ENCODE measurements at places on chromosomes 3 and 15.
A peak's percentile ranks its signal among the peaks of the same experiment; 100 is the strongest.

GRCh38 chr3:113153499-113154107 lies 57.8 kb upstream of the BOC start:
- no peak for DNase-seq

GRCh38 chr3:87203809-87204208 lies 23.3 kb upstream of the CHMP2B start:
- DNase-seq: no peak

DNA sequence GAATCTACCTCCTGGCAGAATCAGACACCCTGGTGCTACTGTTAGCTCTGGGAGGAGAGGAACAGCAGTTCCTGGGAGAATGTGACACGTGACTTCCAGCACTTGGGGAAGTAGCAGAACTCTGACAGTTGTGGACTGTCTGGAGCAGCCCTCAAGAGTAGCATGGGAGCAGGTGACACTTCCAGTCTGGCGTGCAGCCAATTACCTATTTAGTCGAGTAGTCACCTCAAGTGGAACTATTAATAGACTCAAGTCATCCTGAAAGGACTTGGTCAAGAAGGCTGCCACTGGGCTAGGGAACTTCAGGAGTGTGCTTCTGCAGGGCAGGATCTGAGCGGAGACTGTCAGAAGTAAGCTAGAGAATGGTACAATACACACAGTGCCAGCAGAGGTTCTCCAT lies 62.3 kb downstream of the MTHFS start:
- DNase-seq: no peak

GRCh38 chr15:66623801-66624453 lies 58.1 kb upstream of the LCTL start:
- no peak for DNase-seq

GRCh38 chr3:155154255-155154654 lies 74.1 kb downstream of the MME start:
- DNase-seq: no peak

- DNase-seq: no peak
Measured at GRCh38 chr3:46383211-46383950, 12.6 kb downstream of the CCR5 start.

DNA sequence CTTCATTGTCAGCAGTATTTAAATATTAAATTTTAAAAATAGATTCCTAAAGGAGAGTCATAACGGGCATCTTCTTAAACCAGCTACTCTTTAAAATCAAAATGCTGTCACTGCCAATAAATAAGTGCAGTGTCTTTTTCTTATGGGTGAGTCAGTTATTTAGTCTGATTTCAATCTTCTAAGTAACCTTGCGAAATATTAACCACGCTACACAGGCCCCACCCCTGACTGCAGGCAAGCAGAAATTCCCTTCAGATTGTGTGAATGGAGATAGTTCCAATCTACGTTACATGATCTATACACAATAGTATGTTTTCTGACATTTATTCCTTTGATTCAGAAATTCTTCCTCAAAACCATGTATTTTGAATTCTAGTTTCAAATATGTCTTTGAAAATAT lies 141.5 kb downstream of the GADL1 start:
- DNase-seq: peak; percentile 21

GRCh38 chr3:180631317-180631716 lies 29.4 kb downstream of the TTC14 start:
- no peak for DNase-seq

GRCh38 chr3:192001218-192001617 lies 540.3 kb downstream of the PYDC2 start:
- DNase-seq: no peak

GRCh38 chr15:38531509-38531908 lies 33.1 kb downstream of the RASGRP1 start:
- DNase-seq: no peak

- no peak for DNase-seq
Measured at GRCh38 chr15:63556246-63556645, 40.9 kb upstream of the FBXL22 start.

DNA sequence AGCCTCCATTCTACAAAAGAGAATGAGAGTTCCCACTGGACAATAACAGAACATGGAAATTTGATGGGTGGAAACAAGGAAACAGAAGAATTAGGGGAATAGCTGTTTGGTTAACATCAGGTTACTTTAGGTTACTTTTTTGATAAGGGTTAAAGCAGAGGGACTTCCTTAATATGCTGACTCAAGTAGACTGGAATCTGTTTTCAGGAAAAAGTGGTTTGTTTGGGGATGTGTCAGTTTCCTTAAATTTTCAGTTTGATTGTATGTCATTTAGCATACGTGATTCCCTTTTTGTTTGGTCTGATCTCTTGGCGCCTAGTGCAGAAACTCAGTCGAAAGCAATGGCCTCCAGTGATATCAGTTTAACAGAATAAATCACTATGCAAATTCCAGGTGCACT lies 411.8 kb upstream of the GRM7 start:
- no peak for DNase-seq

- DNase-seq: no peak
Measured at GRCh38 chr15:78949461-78949860, 4.6 kb upstream of the CTSH start.

GRCh38 chr15:55256281-55257011 lies 33.2 kb downstream of the RAB27A start:
- peak; percentile 28 for DNase-seq

DNA sequence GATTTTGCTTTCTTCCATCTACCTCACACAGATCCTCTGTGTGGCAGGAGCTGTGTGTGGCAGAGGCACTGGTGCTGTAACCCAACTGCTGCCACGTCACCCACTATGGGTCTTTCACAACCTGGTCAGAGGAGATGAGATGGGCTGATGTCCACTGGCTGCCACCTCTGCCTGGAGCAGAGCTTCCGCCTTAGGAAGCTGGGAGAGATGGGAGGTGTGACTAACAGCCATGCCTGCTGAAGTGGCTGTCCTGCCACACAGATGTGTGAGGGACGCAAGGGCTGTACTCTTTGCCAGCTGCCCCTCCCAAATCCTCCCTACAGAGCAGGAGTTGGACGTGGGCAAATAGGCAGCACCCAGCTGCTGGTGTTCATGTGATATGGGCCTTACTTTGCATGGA lies 329.5 kb downstream of the GABRB3 start:
- no peak for DNase-seq

- DNase-seq: no peak
Measured at GRCh38 chr3:39379778-39380155, 3.4 kb upstream of the SLC25A38 start.

DNA sequence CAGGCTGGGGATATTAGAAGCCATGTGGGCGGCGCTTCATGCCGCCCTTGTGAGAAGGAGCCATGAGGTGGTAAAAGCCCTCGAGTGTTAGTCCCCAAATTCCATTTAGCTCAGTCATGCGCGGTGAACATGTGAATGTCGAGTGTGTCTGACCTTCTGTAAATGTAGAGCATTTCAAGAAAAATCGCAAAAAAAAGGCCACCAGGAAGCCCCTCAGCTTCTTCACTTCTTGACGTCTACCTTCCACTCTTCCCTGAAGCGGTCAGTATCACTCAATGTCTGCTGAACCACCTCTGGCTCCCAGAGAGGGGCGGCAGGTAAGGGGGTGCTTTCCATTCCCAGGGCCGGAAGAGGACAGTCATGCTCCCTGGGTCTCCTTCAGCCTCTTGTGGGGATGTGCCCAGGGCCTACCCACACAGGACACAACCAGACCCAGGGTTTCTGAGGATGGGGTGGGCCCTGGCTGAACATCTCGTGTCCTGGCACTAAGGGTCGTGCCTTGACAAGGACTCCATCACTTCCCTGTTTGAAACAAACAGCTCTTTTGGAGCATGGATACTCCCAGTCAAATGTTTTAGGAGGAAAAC lies 274.9 kb downstream of the FAM43A start:
- DNase-seq: no peak

DNA sequence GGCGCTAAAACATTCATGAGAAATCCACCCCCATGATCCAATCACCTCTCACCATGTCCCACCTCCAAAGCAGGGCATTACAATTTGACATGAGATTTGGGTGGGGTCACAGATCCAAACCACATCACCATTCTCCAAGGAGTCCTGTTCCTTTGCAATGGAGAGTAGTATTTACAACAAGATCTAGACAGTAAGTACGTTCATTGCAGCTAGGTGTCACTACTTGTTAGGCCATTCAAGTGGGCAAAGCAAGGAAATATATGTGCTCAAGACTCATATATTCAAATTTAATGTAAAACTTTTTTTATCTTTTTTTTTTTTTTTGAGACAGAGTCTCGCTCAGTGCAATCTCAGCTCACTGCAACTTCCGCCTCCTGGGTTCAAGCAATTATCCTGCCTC lies 79.3 kb downstream of the AQP9 start:
- no peak for DNase-seq

DNA sequence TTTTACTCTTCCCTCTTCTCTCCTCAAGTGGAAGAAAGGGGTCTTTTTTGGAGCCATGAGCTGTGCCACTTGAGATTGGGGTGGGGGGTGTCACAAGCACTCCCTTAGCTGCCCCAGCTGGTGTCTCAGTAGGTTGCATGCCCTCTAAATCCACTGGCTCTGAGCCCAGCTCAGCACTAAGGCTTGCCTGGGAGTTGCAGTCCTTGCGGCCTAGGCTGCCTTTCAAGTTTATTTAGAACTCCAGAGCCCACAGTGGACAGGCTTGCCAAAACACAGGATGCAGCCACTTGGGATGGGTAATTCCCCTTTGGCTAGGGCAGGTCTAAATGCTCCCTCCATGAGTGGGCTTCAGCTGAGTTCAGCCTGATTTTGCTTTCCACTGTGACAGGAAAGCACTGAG lies 24.7 kb downstream of the C3orf20 start:
- DNase-seq: no peak

- DNase-seq: no peak
Measured at GRCh38 chr3:158452334-158452733, 118.7 kb upstream of the MLF1 start.

DNA sequence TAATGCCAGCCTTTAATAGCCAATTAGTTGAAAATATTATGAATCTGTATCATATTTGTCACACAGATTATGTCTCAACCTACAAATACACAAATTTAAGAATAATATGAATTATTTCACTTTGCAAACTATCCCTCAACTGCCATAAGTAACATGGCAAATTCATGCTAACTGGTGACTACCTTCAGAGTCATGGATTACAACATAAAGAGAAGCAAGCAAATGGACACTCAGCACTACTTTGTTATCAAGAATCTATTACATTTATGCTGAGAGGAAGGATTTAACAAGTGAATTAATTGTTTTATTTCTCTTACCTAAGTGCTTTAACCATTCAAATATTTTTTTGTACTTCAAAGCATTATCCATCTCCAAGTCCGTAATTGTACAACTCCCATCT lies 103.1 kb upstream of the BCL6 start:
- no peak for DNase-seq

GRCh38 chr3:60216462-60217075 lies 1034.7 kb downstream of the FHIT start:
- no peak for DNase-seq

- no peak for DNase-seq
Measured at GRCh38 chr3:66477856-66478255, 23.0 kb downstream of the LRIG1 start.

DNA sequence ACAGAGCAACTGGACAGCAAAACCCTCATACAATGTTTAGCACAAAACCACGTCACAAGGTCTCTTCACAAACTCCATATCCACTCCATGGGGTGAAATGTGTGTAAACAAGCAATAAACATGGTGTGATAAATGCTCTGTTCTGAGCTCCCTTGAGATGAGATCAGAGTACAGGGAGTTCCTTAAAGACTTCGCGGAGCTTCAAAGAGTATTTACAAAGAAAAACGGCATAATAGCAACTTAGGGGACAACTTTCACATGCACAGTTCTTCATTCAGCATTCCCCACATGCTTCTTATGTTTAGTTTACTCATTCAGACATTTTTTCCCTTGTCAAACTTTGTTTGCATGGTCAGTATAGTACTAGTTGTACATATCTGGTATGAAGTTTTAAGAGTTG lies 52.5 kb upstream of the SUCLG2 start:
- no peak for DNase-seq

DNA sequence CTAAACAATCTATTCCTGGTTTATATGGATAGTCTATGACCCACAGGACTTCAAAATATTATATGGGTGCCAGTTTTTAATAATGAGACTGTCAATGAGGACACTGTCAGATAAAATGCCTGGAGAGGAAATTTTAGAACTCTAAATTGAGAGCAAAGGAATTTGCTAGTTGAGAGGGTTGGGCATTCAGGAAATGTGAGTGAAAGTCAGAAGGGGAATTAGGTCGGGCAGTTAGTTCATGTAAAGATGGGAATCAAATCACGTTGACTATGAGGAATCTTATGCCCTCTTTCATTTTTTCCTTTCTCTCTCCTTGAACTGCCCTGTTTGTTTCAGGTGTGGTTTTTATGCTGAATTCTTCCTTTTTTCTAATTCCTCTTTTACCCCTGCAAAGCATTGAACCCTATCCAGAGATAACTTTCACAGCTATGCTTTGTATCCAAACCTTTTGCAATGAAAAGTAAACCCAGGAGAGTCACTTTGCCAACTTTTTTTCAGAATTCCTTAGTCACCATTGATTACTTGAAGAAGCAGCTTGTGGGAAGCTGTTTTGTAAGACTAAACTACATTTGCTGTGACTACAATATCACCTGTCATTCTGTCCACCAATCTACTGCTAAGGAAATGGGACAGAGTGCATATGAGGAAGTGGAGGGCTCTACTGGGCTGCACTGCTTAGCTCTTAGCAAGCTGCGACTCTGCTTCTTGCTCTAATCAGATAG lies 27.8 kb downstream of the CHP1 start:
- no peak for DNase-seq

DNA sequence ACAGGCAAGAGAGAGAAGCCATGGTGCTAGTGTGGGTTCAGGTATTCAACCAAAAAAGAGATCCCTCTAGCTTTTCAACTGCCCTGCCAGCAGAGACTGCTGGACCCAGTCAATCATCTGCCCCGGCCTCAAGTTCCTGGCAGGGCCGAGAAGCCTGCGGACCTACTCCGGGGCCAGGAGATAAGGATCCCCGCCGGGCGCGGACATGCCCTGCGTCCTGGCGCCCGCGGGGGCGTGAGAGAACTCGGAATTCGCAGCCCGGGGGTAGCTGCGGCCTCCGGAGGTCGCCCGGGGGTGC lies 821 bp upstream of the MAGI1 start:
- no peak for DNase-seq

DNA sequence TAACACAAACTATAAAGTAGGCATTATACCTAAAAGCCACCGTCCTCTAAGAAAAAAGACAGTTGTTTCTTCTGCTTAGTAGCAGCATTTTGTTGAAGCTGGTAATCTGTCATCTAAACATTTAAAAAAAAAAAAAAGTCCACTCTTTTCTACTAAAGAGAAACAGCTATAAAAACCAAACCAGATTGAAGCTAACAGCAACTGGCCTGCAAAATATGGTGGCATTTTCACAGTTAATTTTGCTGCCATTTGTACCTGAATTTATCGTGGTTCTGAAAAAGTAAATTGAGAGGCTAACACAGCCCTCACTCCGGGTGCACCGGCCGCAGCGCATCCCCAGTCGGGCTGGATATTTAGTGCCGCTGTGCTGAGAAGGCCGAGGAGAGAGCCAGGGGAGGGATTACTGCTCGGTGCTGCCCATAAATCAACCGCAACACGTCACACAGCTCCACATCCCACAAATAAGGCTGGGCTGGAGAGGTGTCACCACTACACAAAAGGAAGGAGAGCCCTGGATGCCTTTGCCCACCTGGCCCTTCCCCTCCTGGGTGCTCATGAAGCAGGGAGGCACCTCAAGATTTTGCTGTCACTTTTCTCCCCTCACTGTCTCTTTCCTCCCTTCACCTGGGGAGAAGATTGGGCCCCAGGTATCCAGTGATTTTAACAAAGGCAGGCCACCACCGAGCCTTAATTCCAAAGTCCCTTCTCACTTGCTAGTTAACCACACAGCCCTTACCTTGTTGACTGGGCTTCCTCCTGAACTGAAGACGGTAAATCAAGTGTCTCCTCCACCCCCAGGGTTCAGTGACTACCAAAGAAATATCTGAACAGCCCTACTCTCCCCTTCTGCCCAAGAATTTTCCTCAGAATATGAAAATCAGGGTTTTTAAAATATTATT lies 44.4 kb downstream of the MECOM start:
- no peak for DNase-seq

Data from activated CD4-positive, alpha-beta T cell treated with anti-CD3 and anti-CD28 coated beads for 48 hours (primary cell).